Right renal cortex interstitium (tissue), 3 donors: ENCODE measurements at places on chromosomes 7 and 10. TPM values are rescaled to one million over a fixed set of nuclear protein-coding genes. Genes with fewer than 3 reads are reported as not detected.

GRCh38 chr10:60944058-60944909 is at the start of gene RHOBTB1:
RHOBTB1 (minus strand) TSS chr10:60944185; CDS start chr10:60911542, 32,643 bp downstream.
- DNase-seq, result peak; percentile 74

DNA sequence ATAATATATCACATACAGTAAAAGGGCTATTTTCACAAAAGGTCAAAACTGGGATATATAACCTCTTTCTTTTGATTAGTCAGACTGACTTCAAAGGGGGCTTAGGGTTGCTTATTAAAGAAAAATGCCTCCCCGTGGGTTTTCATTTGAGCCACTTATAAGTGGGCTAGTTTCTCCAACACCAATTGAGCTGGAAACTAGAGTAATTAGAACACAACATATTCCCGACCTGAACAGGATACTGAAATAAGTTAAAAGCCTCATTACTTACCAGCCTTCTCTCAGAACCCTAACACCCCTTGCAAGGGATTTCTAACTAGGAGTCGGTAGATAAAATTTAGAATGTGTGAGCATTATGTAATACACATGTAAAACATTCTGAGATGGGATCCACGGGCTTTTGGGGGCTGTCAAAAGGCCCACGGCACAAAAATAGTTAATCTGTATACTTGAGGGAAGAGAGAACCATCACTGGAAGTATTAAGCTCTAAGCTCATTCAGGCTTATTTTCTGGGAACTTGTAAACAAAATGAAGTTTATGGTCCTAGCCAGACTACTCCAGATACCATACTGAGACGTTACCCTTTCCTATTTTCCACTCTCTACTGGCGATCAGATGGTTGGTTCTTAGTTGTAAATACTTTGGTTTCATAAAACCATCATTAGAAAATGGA is 29.3 kb upstream of the KMT2E start:
- DNase-seq, result no peak

DNA sequence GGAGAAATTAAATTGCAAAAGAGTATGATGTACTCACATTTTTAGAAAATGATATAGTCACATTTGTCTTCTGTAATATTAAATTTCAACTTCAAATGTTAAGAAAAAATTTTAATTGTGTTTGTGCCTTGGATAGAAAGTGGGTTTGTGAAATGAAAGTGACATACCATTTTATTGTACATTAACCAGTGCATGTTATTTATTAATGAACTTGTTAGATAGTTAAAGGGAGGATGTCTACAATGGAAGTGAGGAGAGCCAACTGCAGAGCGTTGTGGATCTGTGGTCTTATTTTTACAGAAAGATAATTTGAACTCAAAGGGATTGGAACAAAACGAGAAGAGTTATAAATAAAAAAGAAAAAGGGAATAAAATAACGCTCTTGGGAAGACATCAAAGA is 291.7 kb downstream of the ARL4A start:
- no peak for DNase-seq

DNA sequence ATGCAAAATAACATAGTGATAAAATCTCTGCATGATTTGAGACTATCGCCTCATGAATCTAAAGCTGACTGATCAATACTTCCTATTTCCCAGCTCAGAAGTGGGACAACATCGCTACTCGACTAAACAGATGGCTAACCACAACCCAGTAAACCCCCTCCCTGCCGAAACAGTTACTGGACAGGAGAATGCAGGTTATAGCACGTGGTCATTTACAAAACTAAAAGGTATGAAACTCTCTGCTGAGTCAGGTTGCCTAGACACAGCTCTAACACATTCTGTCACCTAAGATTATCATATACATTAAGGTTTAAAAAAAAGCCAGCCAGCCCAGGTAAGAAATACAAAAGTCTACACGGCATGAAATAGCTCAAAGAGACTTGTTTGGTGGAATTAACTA is 64.0 kb downstream of the CTBP2 start:
- DNase-seq, result no peak

- DNase-seq, result no peak
These were observed 201.2 kb downstream of the TCF7L2 start for GRCh38 chr10:113151190-113151666.

- DNase-seq, result no peak
These were observed 62.9 kb upstream of the TRIM8 start for GRCh38 chr10:102581401-102581800.

DNA sequence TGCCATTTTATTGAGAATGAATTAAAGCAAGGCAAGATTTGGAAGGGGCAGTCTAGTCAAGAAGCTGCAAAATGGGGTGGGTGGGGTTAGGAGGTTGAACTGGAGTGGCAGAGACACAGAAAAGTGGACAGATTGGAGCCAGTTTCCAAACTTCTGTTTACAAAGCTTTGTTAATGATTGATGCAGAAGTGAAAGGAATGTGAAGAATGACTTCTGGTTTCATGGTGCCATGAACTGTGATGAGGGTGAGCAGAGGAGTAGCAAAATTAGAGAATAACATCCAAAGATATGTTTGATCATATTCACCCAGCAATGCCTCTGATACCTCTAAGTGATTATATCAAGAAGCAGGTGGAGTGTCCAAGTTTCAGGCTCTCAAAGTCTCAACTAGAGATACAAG is 1118.0 kb upstream of the C7orf33 start:
- no peak for DNase-seq

DNA sequence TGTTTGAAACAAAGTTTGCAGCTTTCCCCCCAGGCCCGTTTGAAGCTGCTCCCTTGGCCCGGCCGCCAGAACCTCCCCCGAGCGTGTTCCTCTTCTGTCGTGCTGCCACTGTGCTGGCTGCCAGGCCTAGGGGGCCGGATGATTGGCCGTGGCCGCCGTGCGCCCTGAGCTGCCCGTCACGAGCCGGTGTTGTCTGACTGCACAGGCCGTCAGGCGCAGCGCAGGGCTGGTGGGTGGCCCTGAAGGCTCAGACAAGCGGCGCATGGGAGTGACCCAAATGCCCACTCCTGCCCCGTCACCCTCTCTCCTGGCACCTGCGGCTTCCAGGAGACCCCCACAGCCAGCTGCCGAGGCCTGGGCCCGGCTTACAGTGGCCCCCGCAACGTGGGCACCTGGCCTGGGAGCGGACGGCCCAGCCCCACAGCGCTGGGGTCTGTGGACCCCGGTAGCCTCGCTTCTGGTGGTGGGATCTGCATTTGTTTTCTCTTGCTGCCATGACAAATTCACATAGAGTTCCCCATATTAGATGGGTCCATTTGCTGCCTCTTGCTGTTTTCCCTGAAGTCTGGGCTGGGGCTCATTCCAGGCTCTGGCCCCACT is 13.1 kb downstream of the JAKMIP3 start:
- no peak for DNase-seq

UCN3 gene
- 2.0 TPM for polyA plus RNA-seq
